ENCODE measurements at places on chromosomes 1 and 21. TPM values are rescaled to one million over a fixed set of nuclear protein-coding genes. Genes with fewer than 3 reads are reported as not detected.

- H3K4me1 ChIP-seq: no peaks in the 10 kb centered on the region
- H3K4me3 ChIP-seq: no peak overlapping the region
- H3K27me3 ChIP-seq: no peaks in the 10 kb centered on the region
Measured at GRCh38 chr1:235601104-235601503, 48.5 kb downstream of the GNG4 start.

RBP7 gene
- not detected for total RNA-seq

DNA sequence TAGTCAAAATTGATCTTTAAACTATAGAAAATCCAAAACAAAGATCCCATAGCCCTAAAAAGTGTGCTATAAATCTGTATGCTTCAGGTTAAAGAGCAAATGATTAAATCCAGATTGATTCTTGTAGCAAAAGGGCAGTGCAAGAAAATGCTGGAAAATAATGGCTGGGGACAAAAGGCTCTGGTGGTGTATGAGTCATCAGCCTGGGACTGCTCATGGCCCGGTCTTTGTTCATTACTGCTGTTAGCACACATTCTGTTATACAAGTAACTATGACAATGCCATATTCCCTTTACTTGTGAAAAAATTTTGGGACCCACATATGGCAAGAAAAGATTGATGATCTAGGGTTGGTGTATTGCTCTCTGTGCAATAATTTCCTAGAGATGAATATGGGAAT is 89.1 kb downstream of the RWDD3 start:
- H3K4me3 ChIP-seq: no peak overlapping the region
- DNase-seq: no peak
- peaks cover 10% of the 10 kb centered on the region for H3K27me3 ChIP-seq
- H3K36me3 ChIP-seq: no peaks in the 10 kb centered on the region
- no peak overlapping the region for H3K27ac ChIP-seq

- no peaks in the 10 kb centered on the region for H3K4me1 ChIP-seq
- H3K4me3 ChIP-seq: no peak overlapping the region
- no peak overlapping the region for H3K27ac ChIP-seq
- peaks cover 37% of the 10 kb centered on the region for H3K27me3 ChIP-seq
Measured at GRCh38 chr1:227472772-227473171, 90.6 kb upstream of the ZNF678 start.

TRAF3IP3 gene
- total RNA-seq: 204 TPM

DNA sequence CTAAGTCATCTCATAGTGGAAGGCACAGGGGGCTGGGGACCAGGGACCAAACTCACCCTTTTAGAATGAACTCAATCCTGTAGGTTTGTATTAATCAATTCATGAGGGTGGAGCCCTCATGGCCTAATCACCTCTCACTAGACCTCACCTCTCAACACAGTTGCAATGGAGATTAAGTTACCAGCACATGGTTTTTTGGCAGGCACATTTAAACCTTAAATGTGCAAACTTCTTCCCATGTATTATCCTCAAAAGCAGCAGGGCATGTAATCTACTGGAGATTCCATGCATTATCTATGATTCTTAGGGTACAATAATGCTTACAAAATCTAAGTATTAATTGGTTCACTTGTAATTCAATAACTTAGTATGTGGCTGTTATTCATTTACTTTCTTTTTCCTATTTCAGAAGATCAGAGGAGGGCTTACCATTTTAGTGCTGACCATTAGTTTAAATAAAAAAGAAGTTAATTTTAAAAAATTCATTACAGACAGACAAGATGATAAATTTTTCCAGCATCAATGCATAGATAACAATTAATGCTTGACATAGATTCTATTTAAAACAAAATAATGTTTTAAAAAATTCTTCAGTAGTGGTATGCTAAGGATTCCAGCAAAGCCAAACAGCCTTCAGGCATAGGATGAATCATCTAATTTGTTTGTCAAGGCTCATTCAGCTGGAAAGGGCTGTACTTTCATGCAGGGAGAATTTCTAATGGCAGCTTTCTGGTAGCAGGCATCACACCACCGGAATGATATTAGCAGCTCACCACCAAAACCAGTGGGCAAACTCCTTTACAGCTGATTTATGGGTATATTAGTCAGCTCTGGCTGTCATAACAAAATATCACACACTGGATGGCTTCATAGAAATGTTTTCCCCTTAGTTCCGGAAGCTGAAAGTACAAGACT is 124.6 kb upstream of the ZNF648 start:
- H3K27me3 ChIP-seq: no peaks in the 10 kb centered on the region
- no peak overlapping the region for H3K4me3 ChIP-seq
- H3K36me3 ChIP-seq: no peaks in the 10 kb centered on the region
- H3K4me1 ChIP-seq: no peaks in the 10 kb centered on the region
- DNase-seq: no peak

DNA sequence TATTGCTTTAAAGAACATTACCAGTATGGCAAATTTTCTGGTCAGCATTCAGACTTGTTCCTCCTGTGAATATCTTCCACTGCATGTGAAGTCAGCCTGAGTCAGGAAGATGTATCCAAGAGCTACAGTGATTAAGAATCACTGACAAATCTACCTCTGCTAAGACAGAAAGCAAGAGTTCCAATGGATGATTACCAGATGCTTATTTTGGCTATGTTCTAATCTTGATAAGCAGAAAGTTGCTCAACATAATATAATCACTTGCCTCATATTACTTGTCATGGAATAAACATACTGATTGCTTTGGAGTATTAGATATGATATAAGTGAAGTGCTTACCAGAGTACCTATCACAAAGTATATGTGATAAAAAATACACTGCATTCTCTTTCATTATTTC is 738.1 kb downstream of the ADGRL2 start:
- H3K4me3 ChIP-seq: no peak overlapping the region
- H3K27me3 ChIP-seq: peaks cover 3% of the 10 kb centered on the region
- no peak overlapping the region for H3K27ac ChIP-seq
- H3K36me3 ChIP-seq: no peaks in the 10 kb centered on the region
- H3K4me1 ChIP-seq: no peaks in the 10 kb centered on the region
- no peak for DNase-seq

KCNJ15 gene
- 1.1 TPM for total RNA-seq

DNA sequence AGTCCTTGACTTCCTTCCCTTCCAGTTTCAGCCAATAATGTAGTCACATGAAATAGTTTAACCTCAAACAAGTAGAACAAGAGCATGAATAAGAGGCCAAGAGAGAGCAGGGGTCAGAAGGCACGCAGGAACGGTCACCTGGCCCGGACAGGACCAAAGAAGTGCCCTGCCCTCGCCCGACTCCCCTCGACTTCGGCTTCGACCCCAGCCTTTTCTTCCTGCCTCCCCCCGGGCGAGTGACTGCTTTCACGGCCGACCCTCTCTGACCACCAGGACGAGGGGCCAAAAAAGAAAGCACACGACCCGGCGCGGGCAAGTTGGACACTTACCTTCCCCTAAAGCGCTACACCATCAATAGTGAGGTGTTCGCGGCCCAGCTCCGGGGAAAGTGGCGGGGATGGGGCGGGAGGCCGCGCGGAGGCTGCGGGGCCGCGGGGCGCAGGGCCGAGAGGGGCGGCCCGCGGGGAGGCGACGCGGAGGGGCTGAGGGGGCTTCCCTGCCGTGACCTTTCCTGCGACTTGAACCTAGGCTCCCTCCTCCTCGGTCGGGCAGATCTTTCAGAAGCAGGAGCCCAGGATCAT is 519 bp downstream of the RERE start:
- peaks cover 38% of the 10 kb centered on the region for H3K4me1 ChIP-seq
- H3K27me3 ChIP-seq: no peaks in the 10 kb centered on the region
- no peaks in the 10 kb centered on the region for H3K36me3 ChIP-seq
- peak overlapping the region; percentile 91 for H3K4me3 ChIP-seq

- H3K4me3 ChIP-seq: no peak overlapping the region
- H3K27ac ChIP-seq: no peak overlapping the region
- no peaks in the 10 kb centered on the region for H3K4me1 ChIP-seq
- peaks cover 46% of the 10 kb centered on the region for H3K27me3 ChIP-seq
- DNase-seq: no peak
- no peaks in the 10 kb centered on the region for H3K36me3 ChIP-seq
Measured at GRCh38 chr1:159250638-159251216, 46.1 kb downstream of the ACKR1 start.

- no peak overlapping the region for H3K27ac ChIP-seq
- peaks cover 18% of the 10 kb centered on the region for H3K27me3 ChIP-seq
- H3K4me1 ChIP-seq: no peaks in the 10 kb centered on the region
- no peaks in the 10 kb centered on the region for H3K36me3 ChIP-seq
Measured at GRCh38 chr1:18734001-18734400, 103.4 kb downstream of the PAX7 start.

DNA sequence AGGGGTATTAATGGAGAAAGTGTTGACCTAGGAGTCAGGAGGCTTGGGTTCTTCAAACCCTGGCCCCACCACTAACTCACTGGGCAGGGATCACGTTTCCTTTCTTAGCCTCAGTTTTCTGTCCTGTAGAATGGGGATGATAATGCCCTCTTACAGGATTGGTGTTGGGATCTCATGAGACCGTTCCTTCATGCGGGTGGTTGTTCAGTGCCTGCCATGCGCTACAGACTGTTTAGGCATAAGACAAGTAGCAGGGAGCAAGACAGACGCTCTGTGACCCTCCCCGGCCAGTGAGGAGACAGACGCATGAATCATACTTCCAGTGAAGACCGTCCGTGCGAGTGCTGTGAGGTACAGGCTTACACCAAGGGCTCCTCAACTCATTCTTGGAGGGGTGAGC is 81.7 kb downstream of the MAN1C1 start:
- H3K4me1 ChIP-seq: peaks cover 38% of the 10 kb centered on the region
- peaks cover 1% of the 10 kb centered on the region for H3K36me3 ChIP-seq
- no peaks in the 10 kb centered on the region for H3K27me3 ChIP-seq
- DNase-seq: no peak
- no peak overlapping the region for H3K4me3 ChIP-seq

ZNF648 gene
- total RNA-seq: not detected

FCRL1 gene
- total RNA-seq: 1.0 TPM

- no peak overlapping the region for H3K4me3 ChIP-seq
- H3K27me3 ChIP-seq: peaks cover 19% of the 10 kb centered on the region
- no peak overlapping the region for H3K27ac ChIP-seq
- H3K36me3 ChIP-seq: no peaks in the 10 kb centered on the region
- H3K4me1 ChIP-seq: peaks cover 16% of the 10 kb centered on the region
Measured at GRCh38 chr1:158290321-158290844, 660 bp downstream of the CD1C start.

- H3K4me3 ChIP-seq: no peak overlapping the region
- no peak overlapping the region for H3K27ac ChIP-seq
- H3K27me3 ChIP-seq: no peaks in the 10 kb centered on the region
- no peak for DNase-seq
- H3K36me3 ChIP-seq: no peaks in the 10 kb centered on the region
- H3K4me1 ChIP-seq: peaks cover 13% of the 10 kb centered on the region
Measured at GRCh38 chr1:59151387-59151761, 145.5 kb upstream of the FGGY start.
